HFF-Myc (cell line): ENCODE measurements at places on chromosomes 7 and 10.

DNA sequence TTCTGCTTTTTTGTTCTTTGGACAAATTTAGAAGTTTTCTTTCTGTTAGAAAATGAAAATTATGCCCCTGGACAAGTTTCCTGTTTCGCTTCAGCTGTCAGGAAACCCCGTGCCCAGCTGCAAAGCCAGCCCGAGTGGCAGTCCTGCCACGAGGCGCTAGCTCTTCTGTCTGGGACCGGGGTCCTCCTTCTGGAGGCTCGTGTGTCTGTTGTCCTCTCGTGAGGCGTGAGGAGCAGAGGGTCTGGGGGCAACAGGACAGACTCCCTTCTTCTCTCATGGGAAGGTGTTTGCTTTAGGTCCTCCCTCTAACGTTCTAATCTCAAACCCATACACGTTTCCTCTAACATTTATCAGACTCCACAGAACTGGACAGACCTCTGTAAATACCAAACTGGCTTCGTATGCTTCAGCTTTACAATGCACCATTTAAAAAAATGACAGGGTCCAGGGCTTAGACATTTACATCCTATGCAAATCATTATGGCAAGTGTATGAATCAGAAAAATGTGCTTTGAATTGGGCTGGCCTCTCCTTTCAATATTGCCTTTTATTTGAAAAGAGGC, 184.5 kb upstream of the SHH start:
- no peak for DNase-seq

DNA sequence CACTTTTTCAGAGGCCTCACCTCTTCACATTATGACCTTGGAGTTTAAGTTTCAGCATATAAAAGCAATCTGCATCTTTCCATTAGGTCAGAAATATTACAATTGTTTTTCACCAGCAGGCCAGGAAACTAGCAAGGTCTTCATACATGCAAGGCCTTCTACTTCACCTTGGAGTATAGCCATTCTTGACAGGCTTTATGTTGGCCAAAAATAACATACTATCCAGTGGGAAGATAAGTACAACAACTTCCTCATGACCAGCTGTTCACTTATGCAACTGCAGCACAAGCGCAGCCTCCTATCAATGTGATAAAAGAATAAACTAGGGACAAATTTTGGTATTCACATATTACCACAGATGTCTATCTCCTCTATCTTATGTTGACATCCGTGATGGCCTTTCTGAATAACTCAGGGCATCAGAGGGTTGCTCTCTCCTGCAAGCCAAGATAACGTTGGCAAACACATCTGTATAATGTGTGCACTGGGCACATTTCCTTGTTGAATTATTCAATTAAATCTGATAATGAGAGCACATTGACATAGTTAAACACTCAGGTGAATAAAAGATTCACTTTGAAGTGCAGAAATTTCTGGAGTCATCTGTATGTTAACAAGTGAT, 239.8 kb downstream of the FZD1 start:
- no peak for DNase-seq

- DNase-seq: no peak
Observed at GRCh38 chr10:47380341-47381102, 3.6 kb downstream of the ZNF488 start.

- DNase-seq: peak; percentile 87
Observed at GRCh38 chr10:90222372-90222771, 521.0 kb downstream of the KIF20B start.

- DNase-seq: peak; percentile 72
Observed at GRCh38 chr10:103895411-103896186, 22.4 kb downstream of the STN1 start.

DNA sequence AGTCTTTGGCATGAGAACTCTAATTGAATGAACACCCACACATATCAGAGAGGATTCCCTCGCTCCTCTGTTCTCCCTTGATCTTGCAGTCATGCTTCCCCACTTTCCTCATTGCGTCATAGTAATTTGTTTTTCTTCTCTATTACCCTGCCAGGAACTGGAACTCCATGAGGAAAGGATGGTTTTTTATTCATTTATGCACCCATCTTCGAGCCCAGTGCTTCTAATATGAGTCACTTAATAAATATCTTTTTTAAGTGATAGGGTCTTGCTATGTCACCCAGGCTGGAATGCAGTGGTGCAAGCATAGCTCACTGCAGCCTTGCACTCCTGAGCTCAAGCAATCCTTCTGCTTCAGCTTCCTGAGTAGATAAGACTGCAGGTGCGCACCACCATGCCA, 83.5 kb downstream of the OTUD1 start:
- no peak for DNase-seq
